Kidney epithelial cell (primary cell): ENCODE measurements at places on chromosomes 16 and 17.

GRCh38 chr17:32671896-32672295 lies 185.1 kb downstream of the CDK5R1 start:
- DNase-seq, result no peak

- DNase-seq, result no peak
Measured at GRCh38 chr17:5373112-5373511, 46.4 kb downstream of the NUP88 start.

GRCh38 chr16:54806881-54807360 lies 123.7 kb upstream of the IRX5 start:
- no peak for DNase-seq

GRCh38 chr16:12511708-12512107 lies 292.0 kb downstream of the CPPED1 start:
- no peak for DNase-seq

DNA sequence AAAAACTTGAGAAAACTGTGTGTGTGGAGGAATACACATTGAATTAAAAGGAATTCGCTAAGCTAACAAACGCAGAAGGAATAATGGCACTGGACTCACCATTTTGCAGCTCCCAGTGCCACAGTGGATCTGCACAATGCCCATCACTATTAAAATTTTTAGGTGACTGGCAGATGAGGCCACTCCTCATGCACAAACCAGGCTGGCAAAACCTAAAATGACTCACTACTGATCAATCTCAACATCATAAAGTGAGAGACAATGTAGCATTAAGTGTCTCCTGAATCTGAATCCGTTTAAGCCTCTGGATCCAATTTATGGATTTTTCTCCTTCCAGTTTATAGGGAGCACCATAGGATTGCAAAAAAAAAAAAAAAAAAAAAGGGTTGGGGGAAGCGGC lies 20.6 kb downstream of the MYH10 start:
- no peak for DNase-seq

- DNase-seq, result no peak
Measured at GRCh38 chr17:56171186-56171959, 18.1 kb downstream of the ANKFN1 start.

DNA sequence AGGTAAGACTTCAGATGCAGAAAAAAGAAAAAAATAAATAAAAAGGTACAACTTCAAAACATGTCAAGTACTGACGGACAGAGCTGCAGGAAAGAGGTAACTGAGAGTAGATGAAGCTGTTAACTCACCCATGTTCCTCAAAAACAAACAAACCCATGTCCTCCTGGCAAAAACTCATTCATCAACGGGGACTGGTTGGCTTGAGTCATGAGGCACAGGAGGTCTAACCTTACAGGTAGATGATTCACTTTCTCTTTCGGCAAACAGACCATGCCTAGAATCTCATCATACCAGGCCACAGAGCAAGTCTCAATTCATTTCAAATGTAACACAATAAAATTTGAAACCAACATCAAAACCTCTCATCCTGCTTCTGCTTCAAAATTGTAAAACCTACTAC lies 12.3 kb upstream of the FASN start:
- DNase-seq, result peak; percentile 48

DNA sequence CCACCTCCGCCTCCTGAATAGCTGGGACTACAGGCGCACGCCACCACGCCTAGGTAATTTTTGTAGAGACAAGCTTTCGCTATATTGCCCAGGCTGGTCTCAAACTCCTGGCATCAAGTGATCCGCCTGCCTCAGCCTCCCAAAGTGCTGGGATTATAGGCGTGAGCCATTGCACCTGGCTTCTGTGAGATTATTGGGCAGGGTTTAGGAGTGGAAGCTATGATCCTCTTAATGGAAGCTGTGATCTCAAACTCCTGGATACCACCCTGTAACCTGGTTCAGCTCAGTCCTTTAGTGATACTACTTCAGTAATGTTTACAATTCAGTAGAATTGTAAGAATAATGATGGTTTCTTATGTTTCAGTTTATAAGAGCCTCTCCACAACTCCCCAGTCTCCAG lies 14.1 kb downstream of the NFE2L1 start:
- DNase-seq, result no peak

DNA sequence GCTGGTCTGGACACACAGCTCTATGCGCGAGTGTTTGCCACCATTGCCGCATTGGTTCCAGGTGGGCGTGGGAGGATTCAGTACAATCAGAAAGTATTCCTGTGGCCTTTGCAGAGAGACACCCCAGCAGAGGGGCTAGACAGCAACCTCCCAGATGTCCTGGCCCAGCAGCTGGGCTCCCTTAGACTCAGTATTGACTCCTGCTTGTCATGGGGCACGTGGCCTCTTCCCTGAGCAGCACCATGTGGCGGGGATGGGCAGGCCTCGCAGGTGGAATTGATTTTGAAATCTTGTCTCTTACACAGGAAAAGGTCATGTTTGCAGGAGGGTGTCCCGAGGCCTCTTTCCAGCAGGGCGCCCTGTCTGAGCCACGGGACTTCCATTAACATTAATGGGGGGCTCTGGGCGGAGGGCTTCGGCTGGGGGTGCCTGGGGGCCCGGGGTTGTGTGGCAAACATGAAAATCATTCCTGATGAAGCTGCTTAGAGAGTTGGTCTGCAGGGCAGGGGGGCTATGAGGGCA lies 96.4 kb downstream of the C16orf78 start:
- no peak for DNase-seq

DNA sequence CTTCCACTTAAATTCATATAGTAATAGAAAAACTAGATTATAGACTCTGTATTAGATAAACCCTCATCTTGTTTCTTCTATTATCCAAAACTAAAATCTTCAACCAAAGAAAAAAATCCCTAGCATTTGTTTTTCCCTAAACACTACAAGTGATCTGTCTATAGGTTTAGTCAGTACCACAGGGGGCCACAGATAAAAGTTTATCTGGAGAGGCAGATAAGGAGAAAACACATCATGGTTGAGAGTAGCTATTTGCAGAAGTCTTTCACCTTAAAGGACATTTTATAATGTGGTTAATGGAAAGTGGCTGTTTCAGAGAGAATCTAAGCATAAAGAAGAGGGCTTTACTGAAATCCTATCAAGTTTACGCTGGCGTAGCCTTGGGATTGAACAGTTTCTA lies 160.1 kb downstream of the CDK5R1 start:
- DNase-seq, result no peak

DNA sequence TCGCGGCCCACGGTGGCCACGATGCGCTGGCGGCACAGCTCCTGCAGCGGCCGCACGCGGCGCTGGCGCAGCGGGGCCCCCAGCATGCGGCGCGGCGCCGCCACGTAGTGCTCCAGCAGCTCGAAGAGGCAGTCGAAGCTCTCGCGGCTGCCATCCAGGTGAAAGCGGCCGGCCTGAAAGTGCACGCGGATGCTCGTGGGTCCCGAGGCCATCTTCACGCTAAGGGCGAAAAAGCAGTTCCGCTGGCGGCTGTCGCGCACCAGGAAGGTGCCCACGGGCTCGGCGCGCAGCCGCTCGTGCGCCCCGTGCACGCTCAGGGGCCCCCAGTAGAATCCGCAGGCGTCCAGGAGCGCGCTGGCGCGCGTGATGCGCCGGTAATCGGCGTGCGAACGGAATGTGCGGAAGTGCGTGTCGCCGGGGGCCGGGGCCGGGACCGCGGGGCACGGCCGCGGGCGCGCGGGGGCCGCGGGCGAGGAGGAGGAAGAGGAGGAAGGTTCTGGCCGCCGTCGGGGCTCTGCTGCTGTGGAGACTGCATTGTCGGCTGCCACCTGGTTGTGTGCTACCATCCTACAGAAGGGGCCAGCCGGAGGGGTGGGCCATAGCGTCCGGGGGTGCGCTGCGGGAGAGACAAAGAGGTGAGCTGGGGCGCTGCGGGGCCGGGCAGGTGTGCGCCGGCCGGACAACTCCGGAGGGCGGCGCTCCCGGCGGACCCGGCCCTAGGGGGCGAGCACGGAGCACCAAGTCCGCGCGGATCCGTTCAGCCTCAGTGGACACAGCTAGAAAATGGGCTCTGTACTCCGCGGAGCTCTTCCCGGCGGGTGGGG lies 879 bp downstream of the SOCS1 start:
- DNase-seq, result peak; percentile 25

- no peak for DNase-seq
Measured at GRCh38 chr17:2863204-2863603, 67.0 kb downstream of the RAP1GAP2 start.

GRCh38 chr16:77234611-77235010 lies 35.4 kb downstream of the SYCE1L start:
- no peak for DNase-seq

- DNase-seq, result no peak
Measured at GRCh38 chr16:89847051-89847939, 19.0 kb downstream of the SPIRE2 start.

GRCh38 chr16:19138601-19139000 lies 24.8 kb downstream of the ITPRIPL2 start:
- DNase-seq, result no peak

GRCh38 chr16:4322121-4323052 lies 6.5 kb downstream of the GLIS2 start:
- DNase-seq, result no peak

GRCh38 chr17:42097691-42098631 lies at the start of gene ZNF385C:
Gene ZNF385C (minus strand): TSS chr17:42098473. CDS start chr17:42063056, 35,417 bp downstream.
- DNase-seq, result no peak

- no peak for DNase-seq
Measured at GRCh38 chr17:43018008-43018853, 4.0 kb downstream of the VAT1 start.

GRCh38 chr16:72646615-72647014 lies 401.3 kb downstream of the ZFHX3 start:
- DNase-seq, result no peak

DNA sequence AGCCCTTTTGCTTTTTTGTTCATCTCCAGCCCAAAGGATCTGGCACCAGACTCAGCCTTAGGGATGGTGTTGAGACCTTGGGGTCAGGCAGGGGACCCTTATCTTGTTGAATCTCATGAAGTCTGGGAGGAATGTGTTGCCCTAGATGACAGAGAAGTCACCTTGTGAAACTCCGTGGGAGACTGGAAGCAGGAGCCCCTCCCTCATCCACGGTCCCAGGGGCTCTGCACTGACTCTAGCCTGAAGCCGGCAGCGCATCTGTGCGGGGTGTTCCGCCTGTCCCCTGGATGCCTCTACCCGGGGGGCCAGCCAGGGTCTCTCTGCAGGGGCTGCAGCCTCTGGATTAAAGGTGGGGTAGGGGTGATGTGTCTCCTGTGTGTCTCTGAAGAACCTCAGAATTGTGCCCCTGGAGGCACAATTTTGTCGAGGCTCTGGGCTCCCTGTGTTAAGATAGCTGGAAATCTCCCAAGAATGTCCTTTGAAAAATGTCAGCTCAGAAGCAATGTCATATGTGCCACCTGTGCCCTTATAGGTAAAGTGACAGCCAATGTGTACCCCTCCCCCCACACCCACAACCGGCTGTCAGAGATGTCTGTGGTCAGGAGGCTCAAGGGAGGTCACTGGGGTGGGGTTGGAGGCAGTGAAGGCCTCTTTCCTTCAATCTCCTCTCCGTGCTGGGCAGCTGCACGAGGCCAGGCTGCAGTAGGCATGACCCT lies 32.1 kb upstream of the CDC42EP4 start:
- no peak for DNase-seq

DNA sequence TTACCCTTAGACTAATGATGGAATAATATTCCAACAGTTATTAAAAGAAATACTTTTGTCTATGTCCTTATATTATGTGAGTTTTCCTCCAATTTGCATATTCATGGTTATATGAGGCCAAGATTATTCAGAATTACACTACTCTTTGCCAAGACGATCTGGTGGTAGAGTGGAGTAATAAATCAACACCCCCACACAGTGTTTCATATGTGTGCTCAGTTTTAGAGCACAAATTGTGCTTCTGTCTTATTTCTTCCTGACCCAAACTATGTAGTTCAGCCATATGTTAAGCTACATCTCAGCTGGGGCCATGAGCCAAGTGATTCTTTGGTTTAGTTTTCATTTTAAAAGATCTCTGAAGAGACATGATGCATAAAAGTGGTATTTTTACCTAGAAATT lies 26.9 kb upstream of the PPM1E start:
- DNase-seq, result no peak

GRCh38 chr17:46866325-46866724 lies 14.9 kb downstream of the WNT9B start:
- DNase-seq, result no peak
